ENCODE measurements at places on chromosomes 5 and 9. TPM values are rescaled to one million over a fixed set of nuclear protein-coding genes. Genes with fewer than 3 reads are reported as not detected.
A peak's percentile ranks its signal among the peaks of the same experiment; 100 is the strongest.

DNA sequence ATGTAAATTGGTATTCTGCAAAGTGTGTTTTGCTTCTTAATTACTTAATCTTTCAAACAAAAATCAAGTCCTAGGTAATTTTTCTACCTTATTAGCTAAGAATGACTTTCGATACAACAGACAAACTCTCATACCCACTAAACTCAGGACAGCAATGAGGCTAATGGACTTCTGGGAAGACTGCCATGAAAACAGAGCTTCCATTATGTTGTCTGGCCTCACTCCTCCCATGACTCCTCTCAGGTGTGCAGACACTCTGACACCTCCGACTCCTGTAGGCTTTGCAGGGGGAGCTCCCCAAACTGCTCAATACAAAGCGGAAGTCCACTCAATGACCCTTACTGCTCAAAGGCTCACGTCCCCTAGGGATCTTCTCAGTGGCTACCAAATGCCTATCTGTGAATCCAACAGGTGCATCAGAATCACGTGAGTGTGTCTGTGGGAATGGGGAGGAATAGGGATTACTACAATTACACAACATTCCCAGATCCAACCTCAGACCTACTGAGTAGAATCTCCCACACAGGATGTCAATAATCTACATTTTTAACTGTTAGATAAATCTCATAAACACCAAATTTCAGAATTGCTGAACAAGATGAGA is 289.9 kb downstream of the RAB3C start:
- DNase-seq: no peak
- no peak overlapping the region for H3K4me3 ChIP-seq
- H3K27me3 ChIP-seq: no peaks in the 10 kb centered on the region
- H3K4me1 ChIP-seq: no peaks in the 10 kb centered on the region

DNA sequence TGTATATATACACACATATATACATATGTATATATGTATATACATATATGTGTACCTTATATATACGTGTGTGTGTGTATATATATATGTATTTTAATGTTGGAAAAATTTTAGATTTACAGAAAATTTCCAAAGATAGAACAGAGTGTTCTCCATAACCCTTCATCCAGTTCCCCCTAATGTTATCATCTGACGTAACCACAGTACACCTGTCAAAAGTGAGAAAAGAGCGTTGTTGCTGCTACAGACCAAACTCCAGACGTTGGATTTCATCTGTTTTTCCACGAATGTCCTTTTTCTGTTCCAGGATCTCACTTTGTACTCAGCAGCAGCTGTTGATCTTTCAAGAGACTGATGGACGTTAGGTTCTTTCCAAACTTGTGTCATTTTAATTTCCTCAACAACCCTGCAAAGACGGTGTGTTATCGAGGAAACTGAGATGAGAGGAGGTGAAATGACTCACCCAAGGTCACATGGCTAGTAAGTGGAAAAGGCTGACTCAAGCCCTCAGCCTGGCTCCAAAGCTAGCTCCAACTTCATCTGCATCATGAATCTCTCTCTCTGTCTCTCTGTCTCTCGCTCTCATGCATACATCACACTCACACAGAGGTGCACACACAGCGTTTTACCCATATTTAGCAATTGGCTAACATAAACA is 17.0 kb upstream of the NTNG2 start:
- peaks cover 9% of the 10 kb centered on the region for H3K4me1 ChIP-seq
- no peak for DNase-seq
- H3K27ac ChIP-seq: no peak overlapping the region

GRCh38 chr5:431001-431710 is 11.8 kb upstream of the EXOC3 start:
- no peaks in the 10 kb centered on the region for H3K36me3 ChIP-seq
- H3K27ac ChIP-seq: no peak overlapping the region
- H3K27me3 ChIP-seq: no peaks in the 10 kb centered on the region
- H3K4me3 ChIP-seq: no peak overlapping the region
- DNase-seq: no peak

GRCh38 chr5:56625541-56625940 is 189.8 kb upstream of the MAP3K1 start:
- no peak overlapping the region for H3K4me3 ChIP-seq
- H3K27ac ChIP-seq: no peak overlapping the region
- H3K27me3 ChIP-seq: no peaks in the 10 kb centered on the region
- H3K4me1 ChIP-seq: no peaks in the 10 kb centered on the region
- no peak for DNase-seq

- no peaks in the 10 kb centered on the region for H3K27me3 ChIP-seq
- peaks cover 30% of the 10 kb centered on the region for H3K4me1 ChIP-seq
- peak overlapping the region; percentile 84 for H3K4me3 ChIP-seq
- H3K27ac ChIP-seq: peak overlapping the region; percentile 71
- no peak for DNase-seq
- no peaks in the 10 kb centered on the region for H3K36me3 ChIP-seq
Observed at GRCh38 chr9:136685790-136686533, 1.3 kb downstream of the AGPAT2 start.

- no peak overlapping the region for H3K4me3 ChIP-seq
Observed at GRCh38 chr5:33513462-33514185, 72.9 kb downstream of the TARS1 start.

GRCh38 chr9:17402309-17402708 is 176.6 kb upstream of the SH3GL2 start:
- H3K27ac ChIP-seq: no peak overlapping the region
- H3K27me3 ChIP-seq: no peaks in the 10 kb centered on the region
- H3K4me1 ChIP-seq: no peaks in the 10 kb centered on the region
- DNase-seq: no peak
- H3K36me3 ChIP-seq: no peaks in the 10 kb centered on the region

GRCh38 chr5:35269006-35269405 is 38.7 kb upstream of the PRLR start:
- H3K27ac ChIP-seq: no peak overlapping the region
- no peaks in the 10 kb centered on the region for H3K4me1 ChIP-seq
- no peak for DNase-seq
- H3K27me3 ChIP-seq: no peaks in the 10 kb centered on the region
- no peak overlapping the region for H3K4me3 ChIP-seq
- no peaks in the 10 kb centered on the region for H3K36me3 ChIP-seq

GRCh38 chr5:17619354-17619753 is 9.2 kb downstream of the TAF11L12 start:
- no peak for DNase-seq
- no peaks in the 10 kb centered on the region for H3K4me1 ChIP-seq
- no peak overlapping the region for H3K4me3 ChIP-seq
- no peaks in the 10 kb centered on the region for H3K36me3 ChIP-seq
- H3K27me3 ChIP-seq: no peaks in the 10 kb centered on the region
- no peak overlapping the region for H3K27ac ChIP-seq

- H3K27ac ChIP-seq: no peak overlapping the region
- H3K4me1 ChIP-seq: peaks cover 91% of the 10 kb centered on the region
- no peaks in the 10 kb centered on the region for H3K36me3 ChIP-seq
- H3K4me3 ChIP-seq: no peak overlapping the region
- DNase-seq: no peak
- H3K27me3 ChIP-seq: no peaks in the 10 kb centered on the region
Observed at GRCh38 chr5:139299486-139299885, 5.9 kb downstream of the MATR3 start.

DNA sequence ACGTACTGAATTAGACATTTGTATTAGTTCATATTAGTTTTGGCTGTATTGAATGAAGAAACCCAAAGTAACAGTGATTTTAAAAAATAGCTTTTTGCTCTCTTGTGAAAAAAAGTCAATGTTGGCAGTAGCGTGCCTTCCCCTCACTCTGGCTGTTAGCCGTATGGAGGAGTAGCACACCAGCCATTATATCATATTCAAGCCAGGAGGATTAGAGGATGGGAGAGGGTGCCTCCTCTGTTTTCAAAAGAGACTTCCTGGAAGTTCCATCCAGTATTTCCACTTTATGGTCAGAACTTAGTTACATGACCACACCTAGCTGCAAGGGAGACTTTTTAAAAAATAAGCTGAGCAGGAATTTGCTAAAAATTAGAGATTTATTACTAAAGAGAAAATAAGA is 41.2 kb downstream of the GPR21 start:
- DNase-seq: no peak
- no peak overlapping the region for H3K27ac ChIP-seq
- H3K36me3 ChIP-seq: peaks cover 47% of the 10 kb centered on the region
- no peaks in the 10 kb centered on the region for H3K27me3 ChIP-seq

GRCh38 chr5:93430673-93431199 is 150.3 kb downstream of the NR2F1-AS1 start:
- no peak overlapping the region for H3K27ac ChIP-seq
- H3K36me3 ChIP-seq: no peaks in the 10 kb centered on the region
- H3K27me3 ChIP-seq: no peaks in the 10 kb centered on the region
- no peak for DNase-seq
- no peak overlapping the region for H3K4me3 ChIP-seq

GRCh38 chr9:137352511-137353222 is 50.6 kb upstream of the NRARP start:
- no peaks in the 10 kb centered on the region for H3K27me3 ChIP-seq
- DNase-seq: no peak
- H3K4me1 ChIP-seq: no peaks in the 10 kb centered on the region
- no peak overlapping the region for H3K27ac ChIP-seq
- H3K36me3 ChIP-seq: peaks cover 3% of the 10 kb centered on the region

GRCh38 chr5:134541736-134542376 is 16.4 kb downstream of the JADE2 start:
- no peak overlapping the region for H3K27ac ChIP-seq
- H3K4me3 ChIP-seq: no peak overlapping the region
- H3K27me3 ChIP-seq: no peaks in the 10 kb centered on the region

GRCh38 chr9:129887334-129888292 is 52.4 kb downstream of the USP20 start:
- no peaks in the 10 kb centered on the region for H3K27me3 ChIP-seq
- H3K4me1 ChIP-seq: peaks cover 34% of the 10 kb centered on the region
- H3K4me3 ChIP-seq: no peak overlapping the region
- no peak overlapping the region for H3K27ac ChIP-seq
- DNase-seq: peak; percentile 79

DNA sequence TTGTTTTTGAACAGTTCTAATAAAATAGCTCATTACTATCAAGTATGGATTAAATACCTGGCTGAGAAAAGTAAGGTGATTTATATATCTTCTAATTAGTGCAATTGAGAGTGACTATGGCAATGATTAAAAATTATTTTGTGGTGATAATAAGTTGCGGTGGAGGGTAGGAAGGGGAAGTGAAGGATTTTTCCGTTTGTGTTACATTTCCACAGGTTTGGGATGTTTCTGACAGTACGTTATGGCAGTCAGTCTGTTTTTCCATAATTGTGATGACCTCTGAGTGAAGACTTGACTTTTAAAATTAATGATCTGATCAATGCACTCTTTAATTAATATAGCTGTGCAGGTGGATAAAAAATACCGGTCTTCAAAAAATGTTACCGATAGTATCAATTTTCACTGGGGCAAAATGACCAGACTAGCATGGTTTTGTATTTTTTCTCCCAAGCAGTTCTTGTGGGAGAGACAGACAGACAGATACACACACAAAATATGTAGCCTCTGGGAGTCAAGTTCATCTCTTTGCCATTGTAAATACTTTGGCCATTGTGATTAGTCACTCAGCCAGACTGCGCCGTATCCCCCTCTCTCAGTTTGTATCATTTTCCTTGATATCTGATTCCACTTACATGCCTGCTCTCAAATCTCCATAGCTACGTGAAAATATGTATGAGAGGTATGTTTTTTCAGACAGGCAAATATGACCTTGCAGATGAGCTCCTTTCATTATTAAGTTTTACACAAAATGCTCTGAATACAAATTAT is 60.2 kb downstream of the ARHGAP26 start:
- no peaks in the 10 kb centered on the region for H3K36me3 ChIP-seq
- peak overlapping the region; percentile 1 for H3K27ac ChIP-seq
- H3K4me1 ChIP-seq: peaks cover 53% of the 10 kb centered on the region

DNA sequence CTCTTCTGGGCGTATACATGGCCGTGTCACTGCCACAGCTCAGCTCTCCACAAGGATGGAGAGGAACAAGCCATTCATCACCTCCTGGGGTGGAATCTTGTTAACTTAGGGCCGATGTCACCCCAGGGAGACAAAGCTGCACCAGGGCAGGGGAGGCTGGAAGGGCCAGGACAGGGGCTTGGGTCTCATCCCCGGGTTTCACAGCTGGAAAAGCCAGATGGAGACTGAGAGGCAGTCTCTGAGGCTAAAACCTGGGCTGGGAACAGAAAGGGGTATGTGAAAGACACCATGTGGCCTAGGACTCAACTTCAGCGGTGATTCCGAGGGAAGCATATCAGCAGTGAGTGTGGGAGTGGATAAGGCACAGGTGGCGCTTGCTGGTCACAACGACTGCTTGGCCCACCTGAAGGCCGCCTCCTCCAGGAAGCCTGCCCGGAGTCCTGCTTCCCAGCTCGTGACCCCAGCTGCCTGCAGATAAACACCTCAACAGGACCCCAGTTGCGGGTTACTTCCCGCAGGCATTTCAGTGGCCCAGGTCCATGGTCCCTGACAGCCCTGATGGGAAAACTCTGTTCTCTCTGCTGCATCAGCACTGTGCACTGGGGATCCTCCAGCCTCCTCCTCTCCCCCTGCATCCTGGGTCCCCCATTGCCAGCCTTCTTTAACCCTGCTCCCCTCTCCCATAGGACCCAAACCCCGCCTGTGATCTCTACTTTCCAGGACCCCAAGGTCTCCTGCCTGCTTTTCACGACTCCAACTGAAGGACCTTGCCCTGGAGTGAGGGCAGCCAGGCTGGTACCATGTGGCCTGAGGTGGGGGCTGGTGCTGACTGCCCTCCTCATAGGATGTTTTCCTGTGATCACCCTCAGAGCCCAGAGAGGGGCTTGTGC is 51.7 kb upstream of the FCN1 start:
- DNase-seq: no peak
- no peaks in the 10 kb centered on the region for H3K27me3 ChIP-seq
- no peak overlapping the region for H3K27ac ChIP-seq
- no peaks in the 10 kb centered on the region for H3K4me1 ChIP-seq
- no peak overlapping the region for H3K4me3 ChIP-seq
- H3K36me3 ChIP-seq: no peaks in the 10 kb centered on the region

GRCh38 chr9:77601476-77602099 is 46.5 kb downstream of the GNA14 start:
- no peaks in the 10 kb centered on the region for H3K27me3 ChIP-seq
- H3K4me3 ChIP-seq: no peak overlapping the region
- H3K4me1 ChIP-seq: peaks cover 26% of the 10 kb centered on the region
- no peaks in the 10 kb centered on the region for H3K36me3 ChIP-seq
- no peak for DNase-seq

The ENTPD8 gene
- not detected for total RNA-seq

The CLIC3 gene
- total RNA-seq: 23.6 TPM

The DMRT3 gene
- not detected for total RNA-seq

The SLC4A9 gene
- total RNA-seq: 0.25 TPM

The BSPRY gene
- total RNA-seq: 3.9 TPM

The ANKRD34B gene
- not detected for total RNA-seq

The VCP gene
- total RNA-seq: 130 TPM

The CCDC192 gene
- not detected for total RNA-seq

The IL5 gene
- total RNA-seq: not detected

The PGM5 gene
- total RNA-seq: 102 TPM

The JAK2 gene
- total RNA-seq: 25.8 TPM

The OR13D1 gene
- not detected for total RNA-seq

The BARHL1 gene
- total RNA-seq: not detected
